Naive thymus-derived CD8-positive, alpha-beta T cell (primary cell): ENCODE measurements at places on chromosomes 2 and 18. TPM values are rescaled to one million over a fixed set of nuclear protein-coding genes. Genes with fewer than 3 reads are reported as not detected.

Gene GBX2
- not detected for total RNA-seq

DNA sequence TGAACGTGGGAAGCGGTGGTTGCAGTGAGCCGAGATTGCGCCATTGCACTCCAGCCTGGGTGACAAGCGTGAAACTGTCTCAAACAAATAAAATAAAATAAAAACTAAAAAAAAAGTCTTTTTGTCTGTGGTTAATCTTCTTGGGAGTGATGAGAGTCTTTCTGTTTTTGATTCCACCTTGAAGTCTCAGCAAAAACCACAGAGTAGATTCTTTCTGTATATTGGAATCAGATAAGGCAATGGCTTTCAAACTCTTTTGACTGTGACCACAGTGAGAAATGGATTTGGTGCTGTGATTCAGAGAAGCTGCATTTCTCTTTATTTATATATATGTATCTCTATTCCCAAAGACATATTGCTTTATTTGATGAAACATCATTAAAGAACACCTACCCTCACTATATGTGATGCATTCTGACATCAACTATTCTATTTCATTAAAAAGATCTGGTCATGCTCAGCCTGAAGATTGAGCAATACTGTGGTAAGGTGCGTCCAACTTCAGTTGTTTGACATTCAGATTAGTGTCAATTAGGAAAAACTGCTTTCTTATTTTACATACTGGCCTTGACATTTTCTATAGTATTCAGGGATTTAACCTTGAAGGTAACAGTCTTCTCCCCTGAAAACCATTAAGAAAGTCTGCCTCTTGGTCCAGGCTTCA, 15.6 kb downstream of the HRH4 start:
- H3K27me3 ChIP-seq, result peaks cover 11% of the 10 kb centered on the region
- H3K4me3 ChIP-seq, result no peak overlapping the region
- H3K4me1 ChIP-seq, result peaks cover 4% of the 10 kb centered on the region
- DNase-seq, result no peak
- no peak overlapping the region for H3K27ac ChIP-seq

Gene WIPF1
- total RNA-seq, result 408 TPM

GRCh38 chr2:43251171-43251731, 24.8 kb upstream of the ZFP36L2 start:
- no peak overlapping the region for H3K4me3 ChIP-seq
- H3K27ac ChIP-seq, result no peak overlapping the region
- no peaks in the 10 kb centered on the region for H3K4me1 ChIP-seq
- H3K27me3 ChIP-seq, result no peaks in the 10 kb centered on the region
- no peak for DNase-seq
- H3K36me3 ChIP-seq, result peaks cover 27% of the 10 kb centered on the region

Gene STK39
- total RNA-seq, result 18.1 TPM
